ENCODE measurements at places on chromosomes 4 and X.

DNA sequence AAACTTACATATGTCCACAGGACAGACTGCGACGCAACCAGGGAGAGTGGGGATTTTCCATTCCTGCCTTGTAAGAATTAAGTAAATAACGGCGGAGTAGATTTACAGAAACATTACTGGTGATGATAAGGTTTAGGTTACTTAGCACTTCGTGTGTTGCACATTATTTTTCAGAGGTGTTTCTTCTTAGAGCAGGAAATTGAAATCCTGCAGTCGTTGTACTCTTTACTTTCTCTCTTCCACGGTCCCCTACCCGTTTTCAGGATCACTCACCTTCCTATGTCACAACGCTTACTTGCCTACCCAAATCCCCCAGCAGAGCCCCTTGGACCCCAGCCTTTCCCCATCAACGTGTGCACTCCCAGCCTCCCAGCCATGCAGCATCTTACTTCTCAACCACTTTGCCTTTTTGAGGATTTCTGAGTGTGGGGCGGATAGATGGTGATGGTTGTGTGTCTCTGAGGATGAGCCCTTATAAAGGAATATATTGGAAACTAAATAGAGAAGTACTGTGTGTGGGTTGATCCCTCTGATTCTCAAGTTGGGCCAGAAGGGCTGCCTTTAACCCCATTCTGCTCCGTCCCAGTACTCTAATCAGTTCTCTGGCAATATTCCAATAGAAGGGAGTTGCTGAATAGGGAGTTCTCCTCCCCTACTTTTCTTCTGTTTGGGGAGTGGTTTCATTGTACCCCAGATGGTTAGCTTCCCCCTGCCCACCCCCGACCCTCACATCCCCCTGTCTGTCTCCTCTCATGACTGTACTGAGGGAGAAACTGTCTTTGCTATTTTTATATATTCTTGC, 1.6 kb downstream of the MID2 start:
- no peak for DNase-seq

- DNase-seq: no peak
Observed at GRCh38 chr4:172352356-172352755, 539.2 kb downstream of the GALNTL6 start.

DNA sequence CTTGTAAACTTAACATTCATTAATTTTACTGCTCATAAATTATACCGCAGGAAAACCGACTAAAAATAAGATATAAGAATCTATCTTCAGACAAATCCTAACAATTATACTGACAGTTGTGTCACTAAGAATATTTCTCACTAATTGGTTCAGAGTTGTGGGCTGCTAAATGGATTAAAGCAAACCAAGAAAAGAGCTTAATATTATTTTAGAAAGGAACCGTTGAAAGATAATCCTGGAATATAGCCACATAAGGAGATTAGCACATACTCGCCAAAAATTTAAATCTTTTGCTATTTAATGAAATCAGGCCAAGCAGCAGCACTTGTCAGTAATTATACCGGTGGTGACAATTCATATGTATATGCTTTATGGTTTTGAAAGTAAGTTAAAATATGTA, 132.8 kb downstream of the SLIT2 start:
- no peak for DNase-seq

- no peak for DNase-seq
Observed at GRCh38 chr4:184732126-184732525, 1.8 kb downstream of the CENPU start.

DNA sequence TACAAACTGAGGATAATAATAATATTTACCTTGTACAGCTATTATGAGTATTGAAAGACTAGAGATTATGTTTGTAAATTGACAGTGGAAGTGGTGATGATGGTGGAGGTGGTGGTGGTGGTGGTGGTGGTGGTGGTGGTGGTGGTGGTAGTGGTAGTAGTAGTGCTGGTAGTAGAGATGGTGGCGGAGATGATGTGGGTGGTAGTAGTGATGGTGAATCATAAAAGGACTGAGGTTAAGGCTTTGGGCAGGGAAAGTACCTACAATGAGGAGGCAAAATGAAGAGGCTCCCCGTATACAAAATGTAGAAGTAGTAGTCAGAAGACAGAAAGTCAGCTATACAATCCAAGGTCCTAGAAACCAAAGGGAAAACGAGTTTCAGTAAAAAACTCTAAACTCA, 214.1 kb downstream of the BCOR start:
- peak; percentile 83 for DNase-seq

All from T-helper 1 cell (primary cell).